ENCODE measurements at places on chromosomes 16 and 17.

DNA sequence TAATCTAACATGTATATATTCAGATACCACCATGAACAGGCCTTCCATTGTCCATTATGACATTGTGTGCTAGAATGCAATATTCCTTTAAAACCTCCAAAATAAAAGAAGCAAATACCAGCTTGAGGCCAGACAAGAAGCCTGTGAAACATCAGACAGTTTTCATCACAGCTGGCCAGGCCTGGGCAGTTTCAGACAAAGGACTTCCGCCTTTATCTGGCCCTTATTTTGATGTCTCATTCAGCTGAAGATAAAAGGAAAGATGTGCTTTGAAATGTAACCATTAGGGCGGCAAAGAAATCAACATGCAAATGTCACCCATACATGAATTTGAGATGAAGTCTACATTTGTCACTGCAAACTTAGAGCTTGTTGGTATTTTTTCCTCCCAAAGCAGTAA lies 737.5 kb downstream of the KCNJ2 start:
- peak; percentile 7 for DNase-seq

DNA sequence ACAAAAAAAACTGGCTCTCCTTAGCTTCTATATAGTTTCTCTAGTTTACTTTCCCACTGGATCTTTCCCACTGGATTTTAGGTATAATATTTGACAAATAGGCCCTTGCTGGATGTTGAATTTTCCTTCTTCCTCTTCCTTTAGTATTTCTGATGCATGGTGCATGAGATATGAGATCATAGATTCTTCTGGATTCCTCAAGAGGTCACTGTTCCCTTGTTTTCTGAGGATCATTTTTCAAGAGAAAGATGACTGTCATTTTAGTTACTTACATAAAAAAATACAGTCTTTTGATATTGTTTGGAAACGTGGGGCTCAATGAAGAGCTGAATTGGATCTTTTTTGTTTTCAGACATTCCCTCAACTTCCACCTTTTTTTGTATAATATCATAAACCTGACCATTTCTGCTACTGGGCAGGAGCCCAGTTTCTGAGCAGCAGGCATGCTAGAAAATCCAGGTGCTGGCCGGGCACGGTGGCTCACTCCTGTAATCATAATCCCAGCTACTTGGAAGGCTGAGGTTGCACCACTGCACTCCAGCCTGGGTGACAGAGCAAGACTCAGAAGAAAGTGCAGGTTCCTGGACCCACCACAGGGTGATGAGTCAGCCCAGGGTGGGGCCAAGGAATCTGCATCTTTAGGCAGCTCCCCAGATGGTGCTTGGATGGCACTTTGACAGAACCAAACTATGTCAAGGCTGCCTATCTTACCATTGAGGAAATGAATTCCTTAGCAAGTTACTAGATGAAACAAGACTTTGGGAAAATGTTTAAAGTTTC lies 70.3 kb downstream of the SDR42E1 start:
- DNase-seq: peak; percentile 32

- DNase-seq: no peak
Observed at GRCh38 chr17:38324141-38324697, 19.5 kb downstream of the GPR179 start.

- DNase-seq: no peak
Observed at GRCh38 chr17:61457226-61457983, 5.2 kb downstream of the TBX4 start.

DNA sequence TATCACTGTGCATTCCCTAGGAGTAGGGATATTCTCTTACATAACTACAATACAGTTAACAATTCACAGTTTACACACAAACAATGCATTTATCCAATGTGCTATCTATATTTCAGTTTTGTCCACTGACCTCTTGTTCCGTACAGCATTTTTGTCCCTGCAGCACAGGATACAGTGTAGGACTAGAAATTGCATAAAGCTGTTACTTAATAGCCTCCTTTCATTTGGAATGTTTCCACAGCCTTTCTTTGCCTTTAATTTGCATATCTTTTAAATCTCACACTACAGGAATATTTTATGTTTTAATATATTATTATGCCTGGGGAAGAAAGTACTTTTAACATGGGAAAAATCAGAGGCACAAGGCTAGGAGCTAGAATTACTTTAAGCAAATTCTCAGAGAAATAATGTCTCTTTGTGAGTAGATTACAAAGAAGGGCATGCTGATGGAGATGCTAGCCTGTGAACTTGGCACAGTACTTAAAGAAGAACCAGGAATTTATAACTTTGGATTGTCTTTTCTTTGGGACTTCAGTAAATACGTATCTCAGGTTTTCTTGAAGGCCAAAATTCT lies 144.3 kb downstream of the ITFG1 start:
- DNase-seq: peak; percentile 68

GRCh38 chr17:7656958-7657609 lies 6.4 kb downstream of the ATP1B2 start:
- peak; percentile 61 for DNase-seq

- DNase-seq: no peak
Observed at GRCh38 chr17:2207815-2208515, 95.6 kb downstream of the SMG6 start.

DNA sequence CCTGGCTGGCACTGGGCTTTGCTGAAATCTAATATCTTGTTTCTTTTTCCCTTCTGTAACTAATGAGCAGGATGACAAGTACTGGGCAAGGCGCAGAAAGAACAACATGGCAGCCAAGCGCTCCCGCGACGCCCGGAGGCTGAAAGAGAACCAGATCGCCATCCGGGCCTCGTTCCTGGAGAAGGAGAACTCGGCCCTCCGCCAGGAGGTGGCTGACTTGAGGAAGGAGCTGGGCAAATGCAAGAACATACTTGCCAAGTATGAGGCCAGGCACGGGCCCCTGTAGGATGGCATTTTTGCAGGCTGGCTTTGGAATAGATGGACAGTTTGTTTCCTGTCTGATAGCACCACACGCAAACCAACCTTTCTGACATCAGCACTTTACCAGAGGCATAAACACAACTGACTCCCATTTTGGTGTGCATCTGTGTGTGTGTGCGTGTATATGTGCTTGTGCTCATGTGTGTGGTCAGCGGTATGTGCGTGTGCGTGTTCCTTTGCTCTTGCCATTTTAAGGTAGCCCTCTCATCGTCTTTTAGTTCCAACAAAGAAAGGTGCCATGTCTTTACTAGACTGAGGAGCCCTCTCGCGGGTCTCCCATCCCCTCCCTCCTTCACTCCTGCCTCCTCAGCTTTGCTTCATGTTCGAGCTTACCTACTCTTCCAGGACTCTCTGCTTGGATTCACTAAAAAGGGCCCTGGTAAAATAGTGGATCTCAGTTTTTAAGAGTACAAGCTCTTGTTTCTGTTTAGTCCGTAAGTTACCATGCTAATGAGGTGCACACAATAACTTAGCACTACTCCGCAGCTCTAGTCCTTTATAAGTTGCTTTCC lies 56.0 kb downstream of the HLF start:
- DNase-seq: peak; percentile 11

DNA sequence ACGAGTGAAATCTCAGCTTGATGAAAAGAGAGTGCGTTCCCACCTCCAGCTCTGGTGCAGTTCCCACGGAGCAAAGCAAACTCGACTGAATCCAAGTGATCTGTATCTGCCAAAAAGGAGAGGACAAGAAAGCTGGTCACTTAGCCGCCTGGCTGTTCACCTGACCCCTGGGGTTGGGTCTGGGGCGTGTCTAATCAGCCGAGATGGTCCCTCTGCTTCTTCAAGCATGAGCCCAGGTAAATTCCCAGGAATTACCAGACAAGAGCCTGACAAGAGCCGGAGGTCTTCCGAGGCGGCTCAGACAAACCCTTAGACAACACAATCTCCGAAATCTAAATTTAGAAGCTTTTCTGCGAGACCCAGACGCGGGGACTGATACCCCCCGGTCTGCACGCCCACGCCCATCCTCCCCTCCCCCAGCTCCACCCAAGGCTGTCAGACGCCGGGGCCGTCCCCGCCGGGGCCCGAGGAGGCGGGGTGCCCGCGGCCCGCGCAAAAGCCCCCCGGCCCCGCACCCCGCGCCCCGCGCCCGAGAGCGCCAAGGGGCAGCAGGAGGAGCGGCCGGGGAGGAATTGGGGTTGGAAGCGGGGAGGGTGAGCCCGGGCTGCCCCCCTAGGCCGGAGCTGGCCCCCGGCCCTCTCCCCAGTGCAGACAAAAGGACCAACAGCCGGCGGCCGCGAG lies 674 bp downstream of the ZNF821 start:
- peak; percentile 47 for DNase-seq

DNA sequence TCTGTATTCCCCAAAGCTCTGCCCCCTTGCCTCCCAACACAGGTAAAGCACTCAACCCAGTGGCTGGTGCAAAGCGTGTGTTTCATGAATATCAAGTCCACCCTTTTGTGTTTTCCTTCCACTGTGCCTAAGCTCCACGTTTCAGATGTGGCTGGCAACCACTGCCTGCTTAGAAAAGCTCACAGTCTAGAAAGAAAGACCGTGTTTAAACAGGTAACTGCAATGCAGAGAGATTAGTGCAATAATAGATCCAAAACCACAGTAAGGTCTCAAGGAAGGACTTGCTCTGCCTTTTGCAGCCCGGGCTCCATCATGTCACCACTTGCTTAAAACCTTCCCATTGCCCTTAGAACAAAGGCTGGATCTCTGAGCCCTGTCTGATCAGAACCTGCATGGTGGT lies 240.2 kb upstream of the C16orf82 start:
- DNase-seq: no peak

DNA sequence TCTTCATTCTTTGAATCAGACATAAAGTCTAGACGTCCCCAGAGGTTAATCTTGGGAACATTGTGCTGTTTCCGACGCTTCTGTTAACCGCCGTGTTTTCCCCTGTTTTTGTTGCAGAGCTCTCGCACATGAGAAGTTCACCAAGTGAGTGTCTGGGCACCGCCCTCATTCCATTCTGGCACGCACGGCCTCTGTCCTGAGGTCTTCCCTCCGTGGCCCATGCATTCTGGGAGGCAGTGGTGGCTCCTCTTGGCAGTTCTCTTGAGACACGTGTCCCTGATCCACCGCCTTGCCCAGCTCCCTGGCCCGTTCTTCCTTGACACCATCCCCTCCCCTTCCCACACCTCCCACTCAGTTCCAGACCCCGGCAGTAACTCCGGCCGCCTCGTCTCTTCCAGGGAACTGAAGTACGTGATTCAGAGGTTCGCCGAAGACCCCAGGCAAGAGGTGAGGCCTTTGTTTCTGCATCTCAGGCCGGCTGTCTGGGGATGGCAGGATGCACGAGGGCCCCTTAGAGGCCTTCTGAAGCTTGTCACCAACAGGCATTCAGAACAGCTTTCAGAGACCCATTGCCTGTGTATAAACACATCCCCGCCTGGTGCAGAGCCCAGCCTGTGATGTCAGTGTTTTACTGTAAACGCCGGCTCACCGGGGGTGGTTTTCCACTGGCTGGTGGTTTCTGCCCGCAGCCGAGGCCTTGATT lies 85.9 kb upstream of the PLCG2 start:
- no peak for DNase-seq

DNA sequence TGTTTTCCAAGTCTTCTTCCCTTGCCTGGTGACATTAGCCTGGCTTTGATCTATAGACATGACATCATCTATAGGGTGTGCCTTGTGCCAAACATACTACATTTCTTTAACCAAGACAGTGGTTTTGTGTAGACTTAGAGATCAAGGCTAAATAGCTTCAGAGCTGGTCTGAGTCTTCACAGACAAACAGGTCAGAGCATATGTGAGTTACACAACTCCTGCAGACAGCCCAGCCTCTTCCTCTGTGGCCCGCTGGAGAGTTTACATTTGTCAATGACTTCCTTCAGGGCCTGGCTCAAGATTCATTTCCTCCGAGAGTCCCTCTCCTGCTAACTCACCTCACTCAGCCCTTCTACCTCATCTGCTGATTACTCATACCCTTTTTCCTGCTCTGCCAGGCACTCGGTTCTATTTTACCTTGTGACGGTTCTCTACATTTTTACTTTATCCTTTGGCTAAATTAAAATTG lies 73.1 kb upstream of the TANC2 start:
- peak; percentile 75 for DNase-seq

DNA sequence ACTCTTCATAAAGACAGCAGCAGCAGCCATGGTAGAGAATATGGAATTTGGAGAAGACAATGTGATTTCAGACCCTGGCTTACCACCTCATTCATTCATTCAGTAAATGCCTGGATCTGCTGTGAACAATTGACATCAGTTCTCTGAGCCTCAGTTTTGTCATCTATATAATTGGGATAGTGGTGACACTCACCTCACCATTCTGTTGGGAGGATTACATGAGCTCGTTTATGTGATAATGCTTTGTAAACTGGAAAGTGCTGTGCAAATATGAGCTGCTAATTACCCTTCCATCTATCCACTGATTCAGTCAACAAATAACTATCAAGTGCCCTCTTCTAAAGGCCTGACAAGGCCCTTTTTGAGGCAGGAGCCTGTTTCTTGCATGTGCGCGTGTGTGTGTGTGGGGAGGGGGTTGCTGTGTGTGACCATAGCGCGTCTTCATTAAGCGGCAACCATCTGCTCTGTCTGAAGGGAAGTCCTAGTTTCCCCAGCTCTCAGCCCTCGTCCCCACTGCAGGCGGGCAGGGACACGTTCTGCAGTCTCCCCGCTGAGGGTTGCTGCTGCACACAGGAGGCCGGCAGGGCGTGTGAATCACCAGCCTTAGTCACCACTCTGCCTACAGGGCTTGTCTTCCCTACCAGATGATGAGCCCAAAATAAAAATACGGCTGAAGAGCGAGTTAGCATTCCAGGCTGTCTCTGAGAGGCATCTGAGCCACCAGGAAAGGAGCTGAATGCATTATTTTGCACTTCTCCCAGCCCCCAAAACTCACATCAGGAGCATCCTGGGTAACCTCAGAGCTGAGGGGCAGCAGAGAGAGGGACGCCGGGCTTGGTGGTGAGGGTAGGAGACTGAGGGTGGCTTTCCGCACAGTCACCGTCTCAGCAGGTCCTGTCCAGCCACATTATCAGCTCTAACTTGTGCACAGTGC lies 19.9 kb downstream of the ARL4D start:
- DNase-seq: no peak

- peak; percentile 35 for DNase-seq
Observed at GRCh38 chr17:39197380-39198185, at the start of gene CACNB1. TSS of gene CACNB1 (minus strand) at chr17:39197669. CDS start at chr17:39197495, 174 bp downstream.

- no peak for DNase-seq
Observed at GRCh38 chr17:70091696-70092095, 16.7 kb downstream of the KCNJ16 start.

GRCh38 chr16:86101137-86101896 lies 202.4 kb downstream of the IRF8 start:
- no peak for DNase-seq

DNA sequence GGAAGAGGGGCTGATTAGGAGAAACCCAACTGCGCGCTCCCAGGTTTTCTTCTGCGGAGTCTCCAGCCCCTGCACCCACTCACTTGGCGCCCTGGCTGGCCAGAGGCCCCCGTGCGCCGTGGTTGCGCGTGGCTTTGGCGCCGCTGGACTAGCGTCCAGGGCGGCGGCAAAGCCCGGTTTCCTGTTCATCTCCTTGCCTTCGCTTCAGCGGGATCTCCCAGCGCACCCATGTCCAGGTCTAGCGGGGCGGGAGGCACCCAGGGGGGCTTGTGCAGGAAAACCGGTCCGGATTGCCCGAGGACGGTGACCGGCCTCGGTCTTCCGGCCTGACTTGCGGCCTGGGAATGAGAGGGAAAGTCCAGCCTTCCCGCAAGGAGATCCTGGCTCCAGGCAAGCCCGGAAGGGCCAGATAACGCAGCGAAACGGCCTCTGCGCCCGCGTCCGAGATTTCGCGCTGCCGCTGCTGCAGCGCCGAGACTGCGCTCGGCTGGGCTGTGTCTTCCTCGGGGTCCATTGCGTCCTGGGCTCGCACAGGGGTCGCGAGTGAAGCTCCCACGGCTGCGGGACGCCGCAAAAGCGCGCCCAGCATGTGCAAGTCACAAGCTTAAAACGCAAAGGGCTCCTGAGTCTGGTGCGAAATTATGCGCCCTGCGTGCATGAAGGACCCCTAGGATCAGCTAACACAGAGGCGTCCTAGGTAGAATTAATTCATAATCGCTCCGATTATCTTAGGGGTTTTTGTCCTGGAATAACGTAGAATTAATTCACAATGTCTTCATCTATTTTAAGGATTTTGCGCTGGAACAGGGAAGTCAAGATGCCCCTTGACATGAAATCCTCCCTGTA lies 5.7 kb downstream of the FOXF1 start:
- no peak for DNase-seq

All from pons (tissue), 1 donor.